Foreskin fibroblast (primary cell): ENCODE measurements at places on chromosomes 3 and 15.

GRCh38 chr3:141405025-141405424, 36.7 kb downstream of the ZBTB38 start:
- peak; percentile 59 for DNase-seq

- no peak for DNase-seq
Measured at GRCh38 chr15:80915472-80915871, 74.1 kb downstream of the MESD start.

GRCh38 chr15:59553879-59554735, 57.5 kb upstream of the GCNT3 start:
- peak; percentile 79 for DNase-seq

GRCh38 chr3:94693997-94694640, 631.3 kb downstream of the NSUN3 start:
- DNase-seq: no peak

DNA sequence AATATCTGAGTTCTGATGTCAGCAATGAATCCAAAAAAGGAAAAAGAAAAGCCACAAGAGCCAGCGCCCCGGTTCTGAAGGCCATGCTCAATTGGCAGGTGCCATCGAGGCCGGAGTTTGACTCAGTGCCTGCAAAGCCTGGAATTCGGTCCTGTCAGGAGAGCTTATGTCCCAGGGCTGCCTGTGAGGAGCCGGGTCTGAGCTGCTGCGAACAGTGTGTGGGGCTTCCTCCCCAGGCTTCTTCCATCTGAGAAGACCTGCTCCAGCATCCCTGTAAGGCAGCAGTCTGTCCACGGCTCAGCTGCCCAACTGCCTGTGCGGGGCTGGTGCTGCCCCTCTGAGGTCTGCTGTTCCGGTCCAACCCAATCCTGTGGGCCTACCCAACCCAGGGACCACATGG, 46.1 kb downstream of the ROPN1B start:
- no peak for DNase-seq

- no peak for DNase-seq
Measured at GRCh38 chr3:177419904-177420601, 222.8 kb upstream of the TBL1XR1 start.

DNA sequence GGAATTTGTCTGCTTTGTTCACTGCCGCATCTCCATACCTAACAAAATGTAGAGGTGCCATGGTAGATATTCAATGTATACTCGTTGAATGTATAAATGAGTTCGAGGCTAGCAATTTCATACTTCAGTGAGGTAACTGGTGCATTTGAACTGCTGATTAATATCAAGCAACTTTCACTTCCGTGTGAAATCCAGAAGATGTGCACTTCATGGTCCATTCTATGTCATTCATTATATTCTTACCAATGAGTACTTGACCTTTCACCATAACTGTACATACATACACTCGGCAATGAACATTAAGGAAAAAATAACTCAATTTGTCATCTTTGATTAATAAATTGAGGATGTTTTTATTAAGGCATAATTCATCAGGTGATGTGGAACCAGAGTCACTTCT, 598.5 kb downstream of the ZNF385D start:
- no peak for DNase-seq

DNA sequence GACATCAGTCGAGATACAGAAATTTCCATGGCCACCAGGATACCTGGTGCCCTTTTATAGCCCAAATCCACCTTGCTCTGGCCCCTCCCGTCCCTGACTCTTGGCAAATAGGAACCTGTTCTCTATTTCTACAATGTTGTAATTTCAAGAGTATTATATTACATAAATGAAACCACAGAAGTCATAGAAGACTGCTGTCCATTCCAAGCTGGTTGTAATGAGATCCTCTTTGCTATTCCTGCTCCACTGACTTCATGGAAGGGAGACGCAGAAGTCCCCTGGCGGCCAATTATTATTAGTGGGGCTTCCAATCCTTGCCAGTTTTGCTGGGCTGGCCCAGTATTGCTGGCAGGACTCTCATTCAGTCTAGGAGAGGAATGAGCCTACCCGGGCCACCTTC, 26.6 kb downstream of the DCP1A start:
- DNase-seq: peak; percentile 16

- no peak for DNase-seq
Measured at GRCh38 chr15:64549860-64550259, 89.5 kb downstream of the ZNF609 start.

GRCh38 chr3:20914310-20914709, 728.3 kb upstream of the SGO1 start:
- no peak for DNase-seq

DNA sequence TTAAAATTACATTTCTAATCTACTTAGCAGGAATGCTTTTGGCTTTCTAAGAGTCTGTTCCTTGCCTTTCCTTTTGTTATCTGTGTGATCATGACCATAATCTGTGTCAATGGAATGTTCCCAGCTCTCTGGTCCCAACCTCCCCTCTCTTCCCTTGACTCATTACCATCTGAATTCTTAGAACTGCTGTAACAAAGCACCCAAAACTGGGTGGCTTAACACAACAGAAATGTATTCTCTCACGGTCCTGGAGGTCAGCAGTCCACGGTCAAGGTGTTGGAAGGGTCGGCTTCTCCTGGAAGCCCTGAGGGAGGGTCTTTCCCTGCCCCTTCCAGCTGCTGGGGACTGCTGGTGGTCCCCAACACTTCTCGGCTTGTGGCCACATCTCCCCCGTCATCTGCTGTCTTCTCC, 81.1 kb downstream of the LRRK1 start:
- DNase-seq: peak; percentile 34

DNA sequence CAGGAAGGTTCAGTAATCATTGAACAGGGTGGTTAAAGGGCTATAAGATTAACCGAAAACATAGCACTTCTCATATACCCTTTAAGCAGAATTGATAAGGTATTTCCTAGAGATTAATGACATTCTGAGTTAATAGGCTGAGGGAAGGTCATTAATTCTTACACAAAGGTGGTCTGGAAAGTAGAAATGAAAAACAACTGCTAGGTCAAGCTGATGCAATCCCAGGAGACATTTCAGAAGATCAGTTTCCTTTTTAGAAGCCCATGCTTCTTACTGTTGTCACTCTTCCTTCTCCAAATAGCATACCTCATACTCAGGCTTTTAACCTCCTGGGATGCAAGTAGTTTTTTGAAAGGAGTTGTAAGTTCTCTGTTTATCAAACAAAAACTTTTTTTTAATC, 8.8 kb downstream of the FILIP1L start:
- peak; percentile 29 for DNase-seq

DNA sequence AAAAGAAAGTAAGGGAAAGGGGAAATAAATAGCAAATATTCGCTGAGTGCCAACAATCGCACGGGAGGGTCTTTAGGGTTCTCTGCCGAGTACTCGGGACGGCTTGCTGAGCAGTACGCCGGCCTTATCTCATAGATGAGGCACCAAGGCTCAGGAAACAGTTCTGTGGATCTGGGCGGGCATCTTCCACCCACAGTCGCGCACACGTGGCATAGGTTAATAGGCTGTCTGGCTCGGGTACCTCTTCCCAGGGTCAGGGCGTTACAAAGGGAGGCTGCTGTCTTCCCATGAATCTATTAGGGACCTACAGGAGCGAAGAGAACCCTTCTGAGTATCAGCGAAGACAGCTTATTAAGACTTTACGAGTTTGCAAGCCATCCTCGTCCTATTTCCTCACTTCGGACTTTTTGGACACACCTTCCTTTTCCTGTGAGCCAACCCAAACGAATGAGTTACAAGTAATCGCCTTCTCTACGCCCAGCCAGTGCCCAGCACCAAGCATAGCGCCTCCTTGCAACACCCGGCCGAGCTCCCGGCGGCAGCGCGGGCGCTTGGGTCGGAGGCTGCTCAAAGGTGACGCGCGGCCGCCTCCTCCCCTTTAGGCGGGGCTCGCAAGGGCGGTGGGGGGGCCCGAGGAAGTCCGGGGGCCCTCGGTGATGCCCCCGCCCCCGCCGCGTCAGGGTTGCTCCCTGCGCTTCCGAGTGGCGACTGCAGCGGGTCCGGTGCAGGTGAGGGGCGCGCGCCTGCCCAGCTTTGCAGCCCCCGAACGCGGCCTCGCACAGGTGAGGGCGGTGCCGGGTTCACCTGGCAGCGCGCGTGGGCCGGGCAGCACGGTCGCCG, at the start of gene MCTP2:
MCTP2 (plus strand) TSS at position 679 of the 840 bp plus-strand sequence. CDS start 66,705 bp downstream, outside the sequence.
- DNase-seq: no peak

DNA sequence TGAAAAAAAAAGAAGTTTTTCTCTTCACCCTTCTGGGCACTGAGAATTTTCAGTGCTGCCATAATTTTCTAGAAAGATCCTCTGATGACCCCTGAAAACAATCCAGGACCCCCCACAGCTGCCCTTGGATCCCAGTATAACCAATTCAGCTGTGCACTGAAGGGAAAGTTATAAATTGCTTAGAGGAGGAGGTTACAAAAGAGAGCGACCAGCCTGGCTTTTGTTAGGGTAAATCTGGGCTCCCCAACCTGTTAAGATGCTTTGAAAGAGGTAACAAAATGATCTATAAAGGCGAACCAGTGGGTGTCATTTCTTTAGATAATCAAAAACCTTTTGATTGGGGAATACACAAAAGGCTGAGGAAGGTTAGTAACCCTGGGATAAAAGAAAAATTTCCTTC, 407.9 kb upstream of the ATP11B start:
- DNase-seq: no peak
